ENCODE measurements at places on chromosomes 5 and 9. TPM values are rescaled to one million over a fixed set of nuclear protein-coding genes. Genes with fewer than 3 reads are reported as not detected.

SOHLH1 gene
- not detected for total RNA-seq

RNF183 gene
- not detected for total RNA-seq

C9 gene
- 0.28 TPM for total RNA-seq

CHMP5 gene
- total RNA-seq, result 156 TPM

CTNNA1 gene
- 457 TPM for total RNA-seq

CBY3 gene
- not detected for total RNA-seq

CCDC152 gene
- 1.1 TPM for total RNA-seq

ASB6 gene
- 14.4 TPM for total RNA-seq

ZNF462 gene
- total RNA-seq, result 8.6 TPM

CARD9 gene
- total RNA-seq, result 4.6 TPM

PDLIM4 gene
- total RNA-seq, result 33.0 TPM

GAS1 gene
- total RNA-seq, result 3.8 TPM

AIF1L gene
- 0.58 TPM for total RNA-seq

PCDHB7 gene
- total RNA-seq, result 1.1 TPM

IL31RA gene
- total RNA-seq, result under 0.01 TPM

GARIN3 gene
- total RNA-seq, result not detected

MAMDC2 gene
- total RNA-seq, result 3.1 TPM

GRIA1 gene
- total RNA-seq, result 0.19 TPM

HOMER1 gene
- total RNA-seq, result 11.3 TPM
